ENCODE measurements at places on chromosomes 12 and 14.

DNA sequence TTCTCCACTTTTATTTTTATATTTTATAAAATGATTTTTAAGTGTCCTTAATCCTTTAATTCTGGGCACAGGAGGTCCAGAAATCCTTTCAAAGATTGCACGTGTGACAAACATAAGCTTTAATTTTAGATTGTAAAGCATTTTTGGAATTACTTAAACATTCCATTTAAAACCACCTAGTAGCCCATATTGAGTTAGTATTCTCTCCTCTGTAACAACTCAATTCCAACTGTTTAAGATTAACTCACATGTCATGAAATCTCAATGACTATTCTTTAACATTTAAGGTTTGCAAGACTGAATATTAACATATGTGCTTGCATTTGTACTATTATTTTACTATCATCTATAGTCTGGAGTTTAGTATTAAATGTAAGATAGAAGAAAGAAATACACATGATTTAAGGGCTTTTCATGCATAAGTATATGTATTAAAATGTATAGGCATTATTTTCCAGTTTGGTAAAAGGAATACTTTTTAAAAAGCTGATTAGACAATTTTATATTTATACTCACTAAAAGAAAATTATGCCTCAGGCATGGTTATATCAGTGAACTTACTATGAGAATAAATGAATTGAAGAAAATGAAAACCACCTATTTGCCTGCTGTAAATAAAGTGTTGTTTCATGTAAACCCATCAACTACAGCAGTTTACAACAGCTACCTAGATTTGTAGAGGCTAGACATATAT is 776.9 kb downstream of the SLC6A15 start:
- no peak for DNase-seq

DNA sequence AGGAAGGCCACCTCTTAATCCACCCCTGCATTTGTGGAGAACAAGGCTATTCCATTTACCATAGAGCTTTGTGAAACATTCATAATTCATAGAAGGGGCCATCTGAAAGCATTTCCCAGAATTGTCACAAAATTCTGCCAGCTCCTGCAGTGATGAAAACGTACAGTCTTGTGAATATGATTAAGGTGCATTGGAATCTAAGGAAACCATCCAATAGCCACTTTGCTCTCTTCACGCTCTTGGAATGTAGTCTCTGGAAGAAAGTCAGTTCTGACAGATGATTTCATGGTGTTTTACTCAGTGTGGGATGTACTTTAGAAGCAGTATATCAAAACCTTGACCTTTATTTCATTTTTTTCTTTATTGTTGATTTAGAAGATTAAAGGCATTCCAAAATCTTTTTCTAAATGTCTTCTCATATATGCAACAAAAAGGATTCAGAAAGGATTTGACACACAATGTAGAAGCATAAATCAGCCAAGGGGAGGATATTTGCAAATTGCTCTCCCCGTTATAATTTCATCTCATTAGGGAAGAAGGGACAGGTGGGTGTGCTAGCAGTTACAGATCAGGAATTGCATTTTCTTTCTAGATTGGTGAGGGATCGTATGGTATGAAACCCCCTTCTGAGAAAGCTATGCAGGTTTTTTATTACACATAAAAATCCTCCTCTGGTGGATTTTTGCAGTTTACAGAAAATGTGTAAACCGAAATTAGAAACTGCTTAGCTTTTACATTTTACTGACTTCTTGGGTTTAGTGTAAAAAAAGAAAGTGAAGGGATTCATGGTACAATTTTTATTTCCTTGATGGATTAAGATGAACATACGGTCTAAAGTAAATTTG is 390.2 kb downstream of the LRIG3 start:
- no peak for DNase-seq

DNA sequence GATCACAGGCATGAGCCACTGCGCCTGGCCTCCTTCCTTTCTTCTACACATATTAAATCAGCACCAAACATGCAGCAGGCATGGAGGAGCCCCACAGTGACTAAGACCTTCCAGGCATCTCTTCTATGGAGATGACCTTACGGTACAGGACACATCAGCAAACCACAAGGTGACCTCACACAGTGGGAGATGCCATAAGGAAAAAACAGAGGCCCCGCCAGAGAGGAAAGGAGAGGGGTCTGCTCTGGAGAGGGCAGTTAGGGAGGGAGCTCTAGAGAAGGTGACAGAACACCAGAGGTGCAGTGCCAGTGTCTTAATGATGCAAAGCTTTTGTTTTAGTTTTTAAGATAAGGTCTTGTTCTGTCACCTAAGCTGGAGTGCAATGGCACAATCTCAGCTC is 81.1 kb upstream of the ESRRB start:
- DNase-seq, result no peak

DNA sequence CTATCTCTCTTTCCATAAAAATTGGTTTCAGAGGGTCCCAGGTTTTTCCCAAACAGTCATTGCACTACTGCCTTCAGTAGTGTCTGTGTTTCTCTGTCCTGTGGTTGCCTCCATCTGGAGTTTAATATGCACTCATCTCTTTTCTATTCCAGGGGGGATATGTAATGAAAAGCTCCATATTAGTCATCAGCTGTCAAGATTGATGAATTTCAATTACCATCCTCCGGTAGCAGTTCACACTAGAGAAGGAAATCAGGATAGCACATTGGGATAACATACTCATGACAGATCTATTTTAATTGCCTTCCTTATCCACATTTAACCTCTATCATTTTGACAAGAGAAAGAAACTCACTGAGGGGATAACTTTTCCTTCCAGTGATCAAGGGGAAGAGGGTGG is 589.0 kb upstream of the SEL1L start:
- DNase-seq, result no peak

GRCh38 chr14:64246688-64247087 is 47.5 kb downstream of the ESR2 start:
- no peak for DNase-seq

Measured in colonic mucosa (tissue), 4 donors.